CD4-positive, alpha-beta memory T cell (primary cell): ENCODE measurements at places on chromosomes 4 and X.

- no peak for DNase-seq
Measured at GRCh38 chr4:182339221-182339641, 96.0 kb downstream of the TENM3 start.

- no peak for DNase-seq
Measured at GRCh38 chr4:163598489-163598888, 104.0 kb downstream of the TMA16 start.

DNA sequence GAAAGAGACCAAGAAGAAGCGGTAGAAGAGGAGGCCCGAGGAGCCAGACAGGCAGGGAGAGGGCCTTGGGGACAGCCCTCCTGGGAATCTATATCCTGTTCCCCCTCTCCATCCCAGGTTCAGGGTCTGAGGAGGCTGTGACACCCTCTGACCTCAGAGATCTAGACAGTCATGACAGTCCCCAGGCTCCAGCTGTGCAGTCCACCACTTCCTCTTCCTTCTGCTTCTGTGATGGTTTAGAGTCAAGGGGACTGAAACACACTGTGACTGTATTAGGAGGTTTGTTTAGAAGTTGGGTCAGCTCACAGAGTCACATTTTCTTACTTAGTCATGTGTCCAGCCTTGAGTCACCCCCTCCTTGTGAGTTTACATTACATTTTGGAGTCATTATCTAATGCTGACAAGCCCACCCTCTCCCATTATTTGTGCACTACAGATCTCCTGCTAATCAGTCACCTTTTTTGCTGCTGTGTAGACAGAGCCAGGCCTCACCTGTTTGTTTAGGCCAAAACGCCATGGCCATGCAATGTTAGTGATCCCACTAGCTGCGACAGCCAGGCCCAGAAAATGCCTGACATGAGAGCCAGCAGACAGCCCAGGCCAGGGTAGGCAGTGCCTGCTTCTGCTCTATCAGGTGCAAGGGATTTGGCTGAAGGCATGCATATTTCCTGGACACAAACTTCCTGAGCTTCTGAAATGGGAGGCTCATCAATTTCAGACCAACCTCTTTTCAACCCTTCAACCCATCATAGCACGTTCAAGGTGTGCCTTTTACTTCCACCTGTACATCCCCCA, 26.0 kb downstream of the MANBA start:
- DNase-seq = no peak

- DNase-seq = no peak
Measured at GRCh38 chr4:186557061-186557460, 1.7 kb upstream of the MTNR1A start.
